Right lobe of liver (tissue), 6 donors: ENCODE measurements at places on chromosomes 1 and 21.

- DNase-seq, result peak; percentile 18
Observed at GRCh38 chr1:53639996-53640700, 98.8 kb downstream of the GLIS1 start.

DNA sequence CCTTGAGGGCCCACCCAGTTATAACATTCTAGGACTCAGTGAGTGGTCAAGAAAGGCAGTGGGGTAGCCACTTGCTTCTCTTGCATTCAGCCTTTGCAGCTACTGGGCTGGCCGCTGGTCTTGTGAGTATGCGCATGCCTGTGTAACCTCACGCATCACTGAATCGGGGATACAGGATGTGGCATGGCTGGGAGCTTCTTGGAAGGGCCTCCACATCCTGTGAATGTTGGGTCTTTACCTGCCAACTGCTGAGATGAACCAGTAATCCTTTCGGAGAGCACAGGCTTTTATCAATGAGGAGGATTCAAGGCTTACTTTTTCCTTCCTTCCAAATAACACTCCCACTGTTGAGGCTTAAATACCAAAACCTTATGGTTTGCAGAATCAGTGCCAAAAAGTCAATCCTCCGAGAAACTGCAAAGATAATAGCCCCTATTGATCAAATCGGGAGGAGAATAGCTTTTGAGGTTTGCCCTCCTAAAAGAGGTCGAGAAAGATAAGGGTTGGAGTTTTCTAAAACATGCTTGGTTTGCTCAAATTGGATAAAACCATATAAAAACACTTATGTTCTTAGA, 198.9 kb upstream of the UBE2U start:
- no peak for DNase-seq

DNA sequence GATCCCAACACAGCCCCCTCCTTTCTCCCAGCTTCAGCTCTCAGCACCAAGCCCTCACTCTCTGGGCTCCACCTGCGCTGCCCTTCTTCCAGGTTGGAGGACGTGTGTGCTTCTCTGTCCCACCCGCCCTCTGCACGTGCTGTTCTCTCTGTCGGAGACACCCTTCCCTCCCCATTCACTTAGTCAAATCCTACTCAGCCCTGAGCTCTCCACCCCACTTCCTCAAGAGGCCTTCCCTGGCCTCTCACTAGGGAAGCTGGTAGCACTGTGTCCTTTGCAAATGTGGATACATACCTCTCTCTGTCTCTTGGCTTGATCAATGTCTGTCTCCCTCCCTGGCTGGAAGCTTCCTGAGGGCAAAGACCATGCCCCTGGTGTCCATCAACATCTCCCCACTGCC, 43.0 kb downstream of the TNFRSF8 start:
- no peak for DNase-seq

GRCh38 chr1:115479055-115479482, 141.0 kb upstream of the NGF start:
- no peak for DNase-seq

GRCh38 chr1:155241841-155242264, 13.4 kb downstream of the ENTREP3 start:
- DNase-seq, result no peak

DNA sequence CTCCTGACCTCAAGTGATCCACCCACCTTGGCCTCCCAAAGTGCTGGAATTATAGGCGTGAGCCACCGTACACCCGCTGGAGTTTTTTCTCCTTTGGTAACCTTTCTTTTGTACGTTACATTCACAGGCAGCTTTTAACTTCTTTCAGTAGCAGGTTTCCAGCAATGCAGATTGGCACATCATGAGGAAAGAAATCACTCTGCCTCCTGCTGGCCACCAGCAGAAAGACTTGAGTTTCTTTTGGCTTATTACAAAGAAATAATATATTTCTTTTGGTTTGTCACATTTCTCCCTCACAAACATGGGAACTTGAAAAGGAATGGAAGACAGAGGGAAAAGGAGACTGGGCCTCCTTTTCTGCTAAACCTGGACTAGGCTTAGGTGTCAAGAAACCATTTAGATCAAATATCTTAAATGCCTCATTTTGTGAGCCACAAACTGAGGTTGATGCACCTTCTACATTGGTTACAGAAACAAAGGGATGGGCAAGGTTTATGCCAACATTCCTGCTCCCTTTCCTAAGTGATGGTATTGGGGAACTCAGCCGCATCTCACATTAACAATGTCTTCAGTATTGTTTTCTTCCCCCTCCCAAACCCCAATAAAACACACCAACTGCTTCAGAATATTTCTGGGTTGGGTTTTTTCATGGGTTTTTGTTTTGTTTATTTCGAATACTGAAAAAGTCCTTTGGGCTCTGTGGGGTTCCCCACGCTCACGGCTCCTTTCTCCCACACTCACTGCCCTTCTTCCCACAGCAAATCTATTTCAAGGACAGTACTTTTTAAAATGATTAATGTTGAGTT, 7.7 kb downstream of the ENSA start:
- DNase-seq, result no peak

GRCh38 chr1:24526940-24527542, 24.4 kb downstream of the RCAN3 start:
- DNase-seq, result no peak
